ENCODE measurements at places on chromosomes 1 and 21.
A peak's percentile ranks its signal among the peaks of the same experiment; 100 is the strongest.

- DNase-seq = no peak
Measured at GRCh38 chr1:28122183-28122582, 33.8 kb upstream of the EYA3 start.

- DNase-seq = no peak
Measured at GRCh38 chr21:32549440-32549839, 35.9 kb downstream of the TCP10L start.

GRCh38 chr21:25561668-25562641 lies 45.3 kb downstream of the MRPL39 start:
- no peak for DNase-seq

DNA sequence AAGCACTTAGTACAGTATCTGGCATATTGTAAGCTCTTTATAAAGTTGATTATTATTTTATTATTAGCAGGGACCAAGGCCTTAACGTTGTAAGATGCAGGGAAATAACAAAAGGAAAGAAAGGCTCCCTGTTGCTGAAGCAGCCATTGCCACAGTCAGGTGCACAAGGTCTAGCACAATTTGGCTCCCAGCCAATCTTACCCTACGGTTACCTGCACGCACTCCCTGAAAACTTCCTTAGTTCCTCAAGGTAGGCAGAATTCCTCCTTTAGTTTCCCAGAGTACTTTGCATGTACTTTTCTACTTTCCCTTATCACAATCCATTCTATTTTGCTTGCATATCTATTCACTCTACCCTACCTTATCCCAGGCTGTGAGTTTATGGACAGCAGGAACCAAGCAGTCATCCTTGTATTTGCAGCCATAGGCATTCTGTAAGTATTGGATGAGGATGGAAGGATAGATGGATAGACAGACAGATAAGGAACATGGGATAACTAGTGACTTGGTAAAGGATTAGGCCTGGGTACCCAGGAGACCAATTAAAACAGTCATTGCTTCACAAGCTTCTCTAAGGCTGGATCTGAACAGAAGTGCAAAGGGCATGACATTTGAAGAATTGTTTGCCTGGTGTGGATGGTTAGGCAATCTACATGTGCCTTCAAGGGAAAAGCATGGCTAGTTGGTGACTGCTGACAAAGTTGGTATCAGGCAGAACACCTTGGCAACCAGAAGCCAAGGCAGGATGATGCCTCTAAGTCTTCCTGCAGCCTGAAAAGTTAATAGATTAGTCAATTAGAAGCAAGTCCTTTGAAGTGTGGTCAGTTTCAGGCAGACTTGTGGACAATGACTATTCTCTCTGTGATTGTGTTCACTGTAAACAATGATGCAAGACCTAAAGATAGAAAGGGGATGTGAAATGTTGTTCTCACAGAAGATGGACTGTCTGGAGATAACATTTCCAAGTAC lies 20.8 kb upstream of the JAK1 start:
- no peak for DNase-seq

DNA sequence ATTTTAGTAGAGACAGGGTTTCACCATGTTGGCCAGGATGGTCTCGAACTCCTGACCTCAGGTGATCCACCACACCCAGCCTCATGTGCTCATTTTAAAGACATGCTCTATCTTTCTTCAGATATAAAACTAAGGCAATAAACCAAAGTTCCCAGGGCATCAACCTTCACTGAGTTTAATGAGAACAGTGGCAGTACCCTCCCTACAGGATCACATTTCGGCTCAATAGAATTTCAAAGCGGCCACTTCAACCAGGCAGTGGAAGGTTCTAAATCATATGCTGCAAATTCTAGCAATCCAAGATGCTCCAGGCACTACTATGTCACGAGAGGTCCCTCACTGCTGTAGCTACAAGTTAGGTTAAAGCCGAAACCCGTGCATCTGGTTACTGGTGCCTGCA lies 45.5 kb downstream of the PARP1 start:
- DNase-seq = no peak

- DNase-seq = no peak
Measured at GRCh38 chr1:38608202-38608864, 251.2 kb downstream of the RRAGC start.

DNA sequence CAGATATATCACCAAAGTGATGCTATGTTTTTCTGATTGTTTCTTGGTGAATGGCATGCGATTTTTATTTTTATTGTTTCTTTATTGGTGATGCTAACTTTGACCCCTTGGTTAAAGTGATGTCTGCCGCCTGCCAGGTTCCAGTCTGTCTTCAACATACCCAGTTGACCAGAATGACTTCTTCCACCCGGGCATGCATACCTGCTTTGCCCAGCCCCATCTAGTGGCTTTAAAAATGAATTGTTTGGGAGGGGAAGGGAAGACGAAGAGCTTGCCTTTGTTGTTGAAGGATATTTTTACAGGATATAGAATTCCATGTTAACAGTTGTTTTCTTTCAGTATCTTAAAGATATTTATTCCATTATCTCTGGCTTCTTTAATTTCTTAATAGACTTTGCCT lies 65.1 kb downstream of the ATG4C start:
- DNase-seq = no peak

- DNase-seq = peak; percentile 60
Measured at GRCh38 chr1:223706077-223706973, 6.0 kb upstream of the CAPN2 start.

DNA sequence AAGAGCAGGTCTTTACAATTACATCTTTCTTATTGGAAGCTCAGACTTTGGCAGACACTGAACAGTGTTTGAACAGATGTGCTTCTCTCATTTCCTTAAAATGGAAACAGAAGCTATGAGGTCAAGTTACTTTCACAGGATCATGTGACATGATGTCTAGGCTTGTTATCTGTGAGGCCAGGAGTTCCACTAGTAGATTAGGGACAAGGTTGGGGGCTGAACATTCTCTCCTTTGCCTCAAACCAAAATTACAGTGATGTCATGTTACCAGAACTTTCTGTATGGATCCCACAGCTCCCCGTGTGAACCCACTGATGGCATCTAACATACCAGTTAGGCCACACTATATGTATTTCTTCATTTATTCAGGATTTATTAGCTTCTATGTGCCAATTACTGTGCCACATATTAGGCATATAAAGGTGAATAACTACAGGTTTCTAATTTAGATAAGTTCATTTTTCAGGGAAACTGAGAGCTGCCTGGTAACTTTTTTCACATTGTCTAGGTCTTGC lies 6.0 kb downstream of the DYNLT5 start:
- no peak for DNase-seq

DNA sequence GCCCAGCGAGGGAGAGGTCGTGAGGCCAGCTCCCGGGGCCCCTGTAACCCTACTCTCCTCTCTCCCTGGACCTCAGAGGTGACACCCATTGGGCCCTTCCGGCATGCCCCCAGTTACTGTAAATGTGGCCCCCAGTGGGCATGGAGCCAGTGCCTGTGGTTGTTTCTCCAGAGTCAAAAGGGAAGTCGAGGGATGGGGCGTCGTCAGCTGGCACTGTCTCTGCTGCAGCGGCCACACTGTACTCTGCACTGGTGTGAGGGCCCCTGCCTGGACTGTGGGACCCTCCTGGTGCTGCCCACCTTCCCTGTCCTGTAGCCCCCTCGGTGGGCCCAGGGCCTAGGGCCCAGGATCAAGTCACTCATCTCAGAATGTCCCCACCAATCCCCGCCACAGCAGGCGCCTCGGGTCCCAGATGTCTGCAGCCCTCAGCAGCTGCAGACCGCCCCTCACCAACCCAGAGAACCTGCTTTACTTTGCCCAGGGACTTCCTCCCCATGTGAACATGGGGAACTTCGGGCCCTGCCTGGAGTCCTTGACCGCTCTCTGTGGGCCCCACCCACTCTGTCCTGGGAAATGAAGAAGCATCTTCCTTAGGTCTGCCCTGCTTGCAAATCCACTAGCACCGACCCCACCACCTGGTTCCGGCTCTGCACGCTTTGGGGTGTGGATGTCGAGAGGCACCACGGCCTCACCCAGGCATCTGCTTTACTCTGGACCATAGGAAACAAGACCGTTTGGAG lies 23.7 kb upstream of the TNFRSF1B start:
- DNase-seq = no peak

DNA sequence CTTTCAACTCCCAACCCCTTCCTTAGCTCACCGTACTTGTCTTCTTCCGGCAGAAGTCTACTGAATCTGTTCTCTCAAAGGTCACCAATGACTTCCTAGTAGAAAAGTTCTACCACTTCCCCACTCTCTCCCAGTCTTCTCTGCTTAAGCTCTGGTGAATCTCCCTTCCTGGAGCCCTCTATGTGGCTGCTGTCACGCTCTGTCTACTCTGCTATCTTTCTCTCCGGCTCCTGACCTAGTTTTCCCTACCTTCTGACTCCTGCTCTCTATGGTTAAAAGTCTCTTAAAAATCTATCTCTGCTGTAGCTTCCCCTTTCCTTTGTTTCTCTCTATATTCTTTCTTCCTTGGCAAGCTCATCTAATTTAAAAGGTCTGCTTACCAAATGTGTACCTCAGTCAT lies 350.1 kb upstream of the GREM2 start:
- DNase-seq = no peak

DNA sequence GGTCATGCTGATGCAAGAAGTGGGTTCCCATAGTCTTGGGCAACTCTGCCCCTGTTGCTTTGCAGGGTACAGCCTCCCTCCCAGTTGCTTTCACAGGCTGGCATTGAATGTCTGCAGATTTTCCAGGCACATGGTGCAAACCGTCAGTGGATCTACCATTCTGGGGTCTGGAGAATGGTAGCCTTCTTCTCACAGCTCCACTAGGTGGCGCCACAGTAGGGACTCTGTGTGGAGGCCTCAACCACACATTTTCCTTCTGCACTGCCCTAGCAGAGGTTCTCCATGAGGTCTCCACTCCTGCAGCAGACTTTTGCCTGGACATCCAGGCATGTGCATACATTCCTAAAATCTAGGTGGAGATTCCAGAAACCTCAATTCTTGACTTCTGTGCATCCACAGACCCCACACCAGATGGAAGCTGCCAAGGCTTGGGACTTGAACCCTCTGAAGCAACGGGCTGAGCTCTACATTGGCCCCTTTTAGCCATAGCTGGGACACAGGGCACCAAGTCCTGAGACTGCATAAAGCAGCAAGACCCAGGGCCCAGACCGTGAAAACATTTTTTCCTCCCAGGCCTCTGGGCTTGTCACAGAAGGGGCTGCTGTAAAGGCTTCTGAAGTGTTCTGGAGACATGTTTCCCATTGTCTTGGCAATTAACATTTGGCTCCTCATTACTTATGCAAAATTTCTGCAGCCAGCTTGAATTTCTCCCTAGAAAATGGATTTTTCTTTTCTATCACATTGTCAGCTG lies 466.2 kb upstream of the PBX1 start:
- no peak for DNase-seq

- no peak for DNase-seq
Measured at GRCh38 chr1:21278208-21278859, 11.9 kb downstream of the ECE1 start.

- no peak for DNase-seq
Measured at GRCh38 chr1:154499446-154499845, 2.6 kb upstream of the TDRD10 start.

DNA sequence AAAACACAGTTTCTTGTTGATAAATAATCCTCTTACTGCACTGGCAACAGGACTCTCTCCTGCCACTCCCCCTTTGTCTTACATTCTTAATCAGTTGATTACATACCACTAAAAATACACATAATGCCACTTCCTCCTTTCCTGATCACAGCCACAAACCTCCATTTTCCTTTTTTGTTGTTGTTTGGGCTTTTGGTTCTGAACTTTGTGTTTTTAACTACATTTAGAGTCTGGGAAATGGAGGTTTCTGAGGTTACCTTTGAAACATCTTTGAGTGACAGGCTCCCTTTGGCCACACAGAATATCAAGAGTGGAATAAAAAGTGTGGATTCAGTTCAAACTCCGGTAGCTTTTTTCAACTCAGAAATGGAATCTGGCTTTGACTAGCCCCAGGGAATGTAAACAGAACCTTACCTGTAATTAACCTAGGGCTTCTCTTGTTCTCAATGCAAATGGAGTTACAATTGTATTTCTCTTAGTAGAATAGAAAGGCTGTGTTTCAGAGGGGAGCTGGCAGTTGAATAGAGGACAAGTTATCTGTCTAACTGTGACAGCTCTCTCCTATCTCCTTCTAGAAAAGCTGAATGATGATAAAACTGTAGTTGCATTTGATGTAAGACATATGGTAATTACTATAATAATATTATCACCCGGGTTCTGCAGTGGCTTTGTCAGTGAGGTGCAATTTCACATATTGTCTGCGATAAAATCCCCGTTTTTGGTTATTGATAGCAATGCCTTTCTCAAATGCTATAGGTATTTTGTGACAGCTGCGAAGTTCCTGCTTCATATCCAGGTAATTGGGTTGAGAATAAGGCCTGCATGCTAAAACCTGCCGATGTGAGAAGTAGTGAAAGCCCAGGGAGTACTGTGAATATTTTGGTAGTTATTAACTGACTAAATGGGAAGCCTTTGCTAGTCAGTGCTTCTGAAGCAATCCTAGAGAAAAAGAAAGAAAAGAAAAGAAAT lies 66.9 kb downstream of the ST6GALNAC5 start:
- DNase-seq = no peak

DNA sequence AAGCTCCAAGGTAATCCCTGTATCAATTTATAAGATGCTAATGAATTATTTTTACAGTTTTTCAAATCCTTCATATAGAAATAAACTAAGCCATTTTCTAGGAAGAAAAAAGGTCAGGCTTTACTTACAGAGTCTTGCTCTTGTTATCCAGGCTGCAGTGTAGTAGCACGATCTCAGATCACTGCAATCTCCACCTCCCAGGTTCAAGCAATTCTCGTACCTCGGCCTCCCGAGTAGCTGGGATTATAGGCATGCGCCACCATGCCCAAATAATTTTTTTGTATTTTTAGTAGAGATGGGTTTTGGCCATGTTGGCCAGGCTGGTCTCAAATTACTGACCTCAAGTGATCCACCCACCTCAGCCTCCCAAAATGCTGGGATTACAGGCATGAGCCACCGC lies 27.0 kb downstream of the RERE start:
- no peak for DNase-seq

DNA sequence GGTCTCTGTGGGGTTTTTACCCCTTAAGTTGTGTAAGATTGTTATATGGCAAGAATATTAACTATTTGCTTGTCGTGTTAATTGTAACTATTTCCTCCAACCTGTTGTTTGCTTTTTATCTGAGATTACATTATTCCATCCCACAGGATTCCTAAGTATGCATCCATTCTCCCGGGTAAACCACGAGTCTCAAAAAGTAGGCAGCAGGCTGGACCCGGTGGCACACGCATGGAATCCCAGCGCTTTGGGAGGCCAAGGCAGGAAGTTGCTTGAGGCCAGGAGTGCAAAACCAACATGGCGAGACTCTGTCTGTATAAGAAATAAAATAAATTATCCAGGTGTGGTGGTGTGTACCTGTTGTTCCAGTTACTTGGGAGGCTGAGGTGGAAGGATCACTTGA lies 12.6 kb upstream of the RSPO1 start:
- DNase-seq = no peak
